ENCODE measurements at places on chromosomes 1 and 21. TPM values are rescaled to one million over a fixed set of nuclear protein-coding genes. Genes with fewer than 3 reads are reported as not detected.
A peak's percentile ranks its signal among the peaks of the same experiment; 100 is the strongest.

The CTSE gene
- total RNA-seq: 0.13 TPM

The COP1 gene
- 27.9 TPM for total RNA-seq

GRCh38 chr1:93552741-93553455 lies 105.0 kb downstream of the FNBP1L start:
- DNase-seq: no peak

DNA sequence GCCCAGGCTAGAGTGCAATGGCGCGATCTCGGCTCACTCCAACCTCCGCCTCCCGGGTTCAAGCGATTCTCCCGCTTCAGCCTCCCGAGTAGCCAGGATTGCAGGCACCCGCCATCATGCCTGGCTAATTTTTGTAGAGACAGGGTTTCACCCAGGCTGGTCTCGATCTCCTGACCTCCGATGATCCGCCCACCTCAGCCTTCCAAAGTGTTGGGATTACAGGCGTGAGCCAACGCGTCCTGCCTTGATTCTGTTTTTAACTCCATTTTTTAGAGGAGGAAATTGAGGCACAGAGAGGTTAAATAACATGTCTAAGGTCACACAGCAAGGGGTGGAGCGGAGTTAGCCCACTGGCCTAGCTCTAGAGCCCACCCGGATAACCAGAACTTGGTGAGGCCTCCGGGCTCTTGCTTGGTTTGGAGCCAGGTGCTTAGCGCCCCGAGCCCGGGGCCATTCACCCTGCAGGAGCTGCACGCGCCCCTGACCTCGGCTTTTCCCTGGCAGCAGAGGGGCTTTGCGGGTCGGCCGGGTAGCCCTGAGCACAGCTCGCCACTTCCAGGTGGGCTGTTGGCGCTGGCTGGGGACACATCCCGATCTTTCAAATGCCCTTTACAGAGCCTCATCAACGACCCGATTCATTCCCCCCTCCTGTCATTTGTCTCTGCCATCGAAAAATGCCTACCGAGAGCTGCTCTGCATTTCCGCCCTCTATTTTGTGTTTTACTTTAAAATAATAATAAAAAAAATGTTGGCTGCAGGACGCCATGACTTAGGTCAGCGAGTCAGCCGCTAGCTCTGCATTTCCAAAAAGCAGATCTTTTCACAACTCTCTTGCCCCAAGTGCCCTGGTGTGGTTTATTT lies 11.2 kb downstream of the SIM2 start:
- no peak for DNase-seq

DNA sequence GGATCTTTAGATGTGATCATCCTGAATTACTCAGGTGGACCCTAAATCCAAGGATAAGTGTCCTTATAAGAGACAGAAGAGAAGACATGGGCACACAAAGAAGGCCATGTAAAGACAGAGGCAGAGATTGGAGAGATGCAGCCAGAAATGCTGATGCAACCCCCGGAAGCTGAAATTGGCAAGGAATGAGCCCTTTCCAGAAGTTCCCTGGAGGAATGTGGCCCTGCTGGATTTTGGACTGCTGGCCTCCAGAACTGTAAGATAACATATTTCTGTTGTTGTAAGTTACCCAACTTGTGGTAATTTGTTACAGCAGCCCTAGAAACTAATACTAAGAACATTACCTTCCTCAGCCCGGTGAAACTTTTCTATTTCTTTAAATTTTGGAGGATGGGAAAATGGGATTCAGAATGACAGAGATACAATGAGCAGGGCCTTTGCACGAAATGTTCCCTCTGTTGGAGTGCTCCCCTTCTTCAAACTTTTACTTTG lies 11.2 kb upstream of the PLPP3 start:
- DNase-seq: no peak

GRCh38 chr1:15849775-15850324 lies 2.3 kb downstream of the SPEN start:
- peak; percentile 55 for DNase-seq

GRCh38 chr1:13916530-13916929 lies 216.5 kb downstream of the PRDM2 start:
- no peak for DNase-seq

DNA sequence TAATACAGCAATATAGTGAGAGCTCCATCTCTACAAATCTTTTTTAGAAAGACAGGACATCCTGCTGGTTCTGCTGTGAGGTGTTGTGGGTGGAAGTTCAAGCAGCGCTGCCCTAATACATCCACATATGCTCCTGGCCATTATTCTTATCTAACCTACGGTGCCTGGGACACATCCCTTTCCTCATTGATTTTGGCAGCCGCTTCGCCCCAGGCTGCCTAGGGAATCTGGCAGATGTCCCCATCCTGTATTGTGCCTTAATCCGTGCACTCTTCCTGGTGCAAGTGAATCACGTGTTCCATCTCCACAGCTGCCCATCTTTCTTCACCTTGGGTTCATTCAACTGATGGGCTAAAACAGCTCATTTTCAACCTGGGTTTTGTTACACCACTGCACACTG lies 3.1 kb upstream of the UBE2G2 start:
- no peak for DNase-seq

Measured in ovary (tissue), 10 donors.